ENCODE measurements at places on chromosomes 2 and 18.

DNA sequence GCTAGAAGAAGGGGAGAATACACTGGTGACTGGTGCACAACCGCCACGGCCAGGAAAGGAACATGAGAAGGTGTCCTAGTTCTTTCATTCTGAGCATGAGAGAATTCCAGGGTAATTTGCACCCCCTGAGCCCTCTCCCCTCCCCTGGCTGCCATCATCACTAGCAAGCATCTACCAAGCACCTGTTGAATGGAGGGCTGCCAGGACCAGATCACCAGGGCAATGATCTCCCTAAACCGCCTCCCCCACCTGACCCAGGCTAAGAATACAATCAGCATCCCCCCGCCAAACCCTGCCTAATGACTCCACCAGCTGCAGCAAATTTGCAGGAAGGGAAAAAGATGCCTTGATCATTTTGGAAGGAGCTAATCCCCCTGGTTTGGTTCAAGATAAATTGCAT lies 100.2 kb downstream of the STPG4 start:
- DNase-seq = no peak

- no peak for DNase-seq
Measured at GRCh38 chr2:28334527-28334894, 58.1 kb upstream of the FOSL2 start.

- DNase-seq = no peak
Measured at GRCh38 chr2:120539937-120540718, 194.2 kb downstream of the INHBB start.

DNA sequence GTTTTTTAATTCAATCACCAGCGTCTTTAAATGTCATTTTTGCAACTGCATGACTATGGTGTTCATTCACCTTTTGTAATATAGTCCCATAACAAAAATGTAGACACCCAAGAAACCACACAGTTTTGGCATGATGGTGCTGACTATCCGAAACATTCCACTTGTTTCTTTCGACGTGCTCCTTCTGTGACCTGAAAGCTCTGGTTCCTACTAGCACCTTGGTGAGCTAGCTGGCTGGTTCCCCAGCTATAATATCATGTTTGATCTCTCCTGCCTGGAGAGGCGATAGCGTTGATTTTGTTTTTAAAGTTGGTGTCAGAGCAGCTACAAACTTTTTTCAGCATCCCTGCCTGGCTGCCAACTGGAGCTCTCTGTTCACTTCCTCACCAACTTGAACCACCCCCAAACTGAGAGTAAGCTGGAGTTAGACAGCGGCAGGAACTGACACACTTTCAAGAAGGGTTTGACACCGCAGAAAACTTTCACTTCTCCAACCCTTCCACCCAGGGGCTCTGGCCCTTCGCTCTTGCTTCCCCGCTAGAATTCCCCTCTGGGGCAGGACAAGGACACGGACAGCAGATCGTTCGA lies 1.1 kb downstream of the ATAD2B start:
- DNase-seq = peak; percentile 71

- no peak for DNase-seq
Measured at GRCh38 chr2:409523-409922, 121.6 kb upstream of the ALKAL2 start.

GRCh38 chr18:2920546-2921343 lies 73.9 kb downstream of the EMILIN2 start:
- DNase-seq = no peak

- no peak for DNase-seq
Measured at GRCh38 chr2:37224063-37224462, 7.3 kb downstream of the CEBPZ start.
